Stimulated activated CD8-positive, alpha-beta memory T cell treated with anti-CD3 and anti-CD28 coated beads, Interleukin-7, amount 100 ng/mL, for 1 hour (primary cell): ENCODE measurements at places on chromosomes 7 and 10.

GRCh38 chr7:149261316-149261828 lies 624 bp upstream of the ZNF783 start:
- no peak for DNase-seq

- no peak for DNase-seq
Measured at GRCh38 chr7:139271718-139272628, 40.9 kb downstream of the UBN2 start.

DNA sequence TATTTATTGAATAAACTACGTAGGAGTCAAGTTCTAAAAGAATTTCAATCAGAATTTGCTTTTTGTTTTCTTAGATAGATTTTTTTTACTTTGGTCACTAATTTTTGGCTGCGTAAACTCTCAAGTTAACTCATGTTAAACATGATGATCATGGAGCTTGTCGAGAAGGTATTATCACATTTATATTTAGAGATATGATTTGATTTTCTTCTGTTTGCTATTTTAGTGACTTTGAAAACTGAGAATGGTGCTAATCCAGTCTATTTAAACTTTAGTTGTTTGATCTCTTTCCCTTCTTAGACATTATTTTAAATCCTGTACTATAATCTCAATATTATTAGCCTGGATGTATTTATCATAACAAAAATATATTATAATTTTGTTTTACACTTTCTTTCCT lies 179.4 kb upstream of the SEMA3C start:
- no peak for DNase-seq

DNA sequence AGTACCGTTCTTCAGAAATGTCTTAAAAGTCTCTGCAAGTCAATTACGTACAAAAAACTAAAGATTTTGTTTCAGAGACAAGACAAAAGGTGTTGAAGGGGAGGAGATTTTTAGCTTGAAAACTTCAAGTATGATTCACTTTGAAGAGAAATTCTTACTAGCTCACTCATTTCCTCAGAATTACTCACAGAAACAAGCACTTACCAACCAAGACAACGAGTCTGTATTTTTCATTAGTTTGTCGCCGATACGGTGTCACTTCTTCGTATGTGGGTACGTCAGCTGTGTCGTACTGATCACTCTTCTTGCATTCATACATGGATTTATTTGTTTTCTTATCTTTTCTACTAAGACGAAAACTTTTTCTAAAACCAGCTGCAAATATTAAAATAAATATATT lies 90.6 kb upstream of the ODAD2 start:
- no peak for DNase-seq

DNA sequence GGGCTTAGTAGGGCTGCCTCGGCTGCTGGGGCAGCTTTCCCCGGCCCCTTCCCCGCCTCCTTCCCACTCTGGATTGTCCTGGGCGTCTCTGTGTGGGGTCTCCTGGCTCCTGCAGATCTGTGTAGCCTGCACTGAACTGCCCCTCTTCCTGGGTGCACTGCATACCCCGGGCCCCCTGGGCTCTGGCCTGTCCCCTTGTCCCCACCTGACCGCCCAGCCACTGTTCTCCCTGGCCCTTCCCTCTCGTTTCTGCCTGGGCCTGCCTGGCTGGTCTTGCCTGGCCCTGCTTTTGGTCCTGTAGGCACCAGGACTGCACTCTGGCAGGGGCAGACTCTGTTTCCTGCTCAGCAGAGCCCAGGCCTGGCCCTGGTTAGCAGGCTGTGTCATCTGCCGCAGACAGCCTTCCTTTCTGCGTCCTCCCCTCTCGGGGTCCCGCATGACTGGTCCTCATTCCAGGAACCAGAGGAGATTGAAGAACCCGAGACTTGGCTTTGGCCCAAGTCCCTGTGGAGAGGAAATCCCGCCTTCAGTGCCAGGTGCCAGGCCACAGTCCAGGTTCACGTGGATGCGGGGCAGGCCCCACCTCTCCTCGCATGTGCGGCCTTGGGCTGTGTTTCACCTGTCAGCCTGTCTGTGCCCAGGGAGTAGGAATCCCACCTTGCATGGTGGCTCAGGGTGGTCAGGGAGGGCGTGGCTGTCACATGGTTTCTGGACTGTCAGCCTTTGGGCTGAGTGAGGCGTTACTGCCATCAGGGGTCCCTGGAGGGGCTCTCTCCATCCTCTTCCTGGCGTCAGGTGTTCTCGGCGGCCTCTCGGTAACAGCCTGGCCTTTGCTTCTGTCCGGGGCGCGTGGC lies 9.2 kb downstream of the INPP5A start:
- no peak for DNase-seq

GRCh38 chr10:29240986-29241660 lies 47.7 kb upstream of the LYZL1 start:
- DNase-seq = no peak

DNA sequence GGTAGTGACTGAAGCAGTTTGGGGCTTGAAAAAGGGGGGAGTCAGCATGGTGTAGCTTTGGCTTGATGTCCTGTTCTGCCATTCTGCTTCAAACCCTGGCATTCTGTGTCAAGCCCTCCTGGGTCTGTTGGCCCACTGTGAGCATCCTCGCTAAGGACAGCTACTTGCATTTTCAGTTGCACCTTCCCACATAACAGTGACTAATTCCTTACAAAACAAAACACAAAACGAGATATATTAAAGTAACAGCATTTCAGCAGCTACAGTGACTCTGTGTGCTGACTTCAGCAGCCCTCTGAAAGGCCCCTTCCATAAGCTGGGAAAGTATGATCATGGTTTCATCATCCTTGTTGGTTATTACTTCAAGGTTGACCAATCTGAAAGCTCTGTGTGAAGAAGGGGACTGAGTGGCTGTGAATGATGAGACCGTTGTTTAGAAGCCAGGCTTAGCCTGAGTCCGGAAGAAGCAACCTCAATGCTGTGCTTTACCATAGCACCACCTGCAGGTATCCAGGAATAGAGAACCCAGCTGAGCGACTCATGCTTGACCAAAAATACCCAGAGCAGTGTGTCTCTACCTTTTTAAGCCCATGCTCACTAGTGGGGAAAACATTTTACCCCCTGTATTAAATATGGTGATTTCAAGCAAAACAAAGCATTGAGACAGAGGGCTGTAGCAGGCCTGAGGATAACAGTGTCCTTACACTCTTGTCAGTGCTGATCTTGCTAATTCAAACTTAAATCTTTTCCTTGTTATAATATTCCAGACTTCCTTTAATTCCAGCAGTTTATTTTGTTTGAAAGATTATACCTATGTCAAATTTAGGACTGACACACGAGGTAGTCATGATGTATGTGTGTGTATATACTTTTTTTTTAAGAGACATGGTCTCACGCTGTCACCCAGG lies 42.6 kb upstream of the CC2D2B start:
- DNase-seq = peak; percentile 0

DNA sequence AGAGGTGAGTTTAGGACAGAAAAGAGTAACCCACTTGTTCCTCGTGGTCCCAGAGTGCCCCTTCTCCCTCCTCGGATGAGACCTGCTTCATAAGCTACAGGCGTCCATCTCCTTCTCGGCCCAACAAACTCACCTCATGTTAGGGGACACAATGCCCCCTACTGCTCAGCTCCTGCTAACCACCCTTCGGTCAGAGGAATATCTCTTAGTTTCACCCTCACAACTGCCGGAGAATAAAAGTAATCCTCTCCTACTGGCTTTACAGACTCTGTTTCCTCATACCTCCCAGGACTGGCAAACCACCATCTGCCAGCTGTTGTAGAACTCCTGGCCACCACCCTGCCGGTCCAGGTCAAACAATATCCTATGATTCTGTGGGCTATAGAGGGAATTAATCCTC lies 3.2 kb downstream of the AKR1B15 start:
- DNase-seq = no peak

DNA sequence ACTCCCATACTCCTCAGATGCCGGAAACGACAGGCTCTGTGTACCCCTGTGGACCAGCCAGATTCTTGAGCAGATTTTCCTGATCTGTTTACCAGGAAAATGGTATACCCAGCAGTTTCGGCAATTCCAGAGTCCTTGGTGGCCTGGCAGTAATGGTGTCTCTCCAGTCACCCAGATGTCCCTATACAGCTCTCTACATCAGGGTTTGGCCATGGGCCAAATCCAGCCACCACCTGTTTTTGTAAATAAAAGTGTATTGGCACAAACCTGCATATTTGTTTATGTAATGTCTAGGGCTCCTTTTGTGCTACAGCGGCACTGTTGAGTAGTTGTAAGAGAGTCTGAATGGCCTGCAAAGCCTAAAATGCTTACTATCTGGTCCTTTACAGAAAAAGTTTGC lies 491.3 kb downstream of the RPS24 start:
- no peak for DNase-seq

DNA sequence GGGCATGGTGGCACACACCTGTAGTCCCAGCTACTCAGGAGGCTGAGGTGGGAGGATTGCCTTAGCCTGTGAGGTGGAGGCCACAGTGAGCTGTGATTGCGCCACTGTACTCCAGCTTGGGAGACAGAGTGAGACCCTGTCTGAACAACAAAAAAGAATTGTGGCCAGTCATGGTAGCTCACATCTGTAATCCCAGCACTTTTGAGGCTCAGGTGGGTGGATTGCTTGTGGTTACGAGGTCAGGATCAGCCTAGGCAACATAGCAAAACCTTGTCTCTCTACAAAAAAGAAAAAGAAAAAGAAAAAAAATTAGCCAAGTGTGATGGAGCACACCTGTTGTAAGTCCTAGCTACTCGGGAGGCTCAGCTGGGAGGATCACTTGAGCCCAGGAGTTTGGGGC lies 22.8 kb downstream of the MARCHF5 start:
- DNase-seq = no peak
